ENCODE measurements at places on chromosomes 1 and 21.

DNA sequence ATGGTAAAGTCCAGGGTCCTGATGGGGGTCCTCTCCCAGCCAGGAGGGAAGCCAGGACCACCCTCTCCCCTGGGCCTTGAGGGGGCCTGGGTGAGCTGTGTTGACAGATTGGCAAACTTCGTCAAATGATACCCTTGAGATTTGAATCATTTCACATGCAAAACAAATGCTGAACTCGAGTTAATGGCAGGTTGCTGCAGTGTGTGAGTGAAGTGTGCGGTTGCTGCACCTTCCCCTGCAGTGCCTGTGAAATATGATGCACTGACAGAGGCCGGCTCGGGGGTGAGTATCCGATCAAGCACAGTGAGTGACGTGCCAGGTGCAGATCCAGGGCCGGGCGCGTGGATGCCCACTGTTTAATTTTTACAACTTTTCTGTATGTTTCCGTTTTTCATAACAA is 5.7 kb upstream of the KRTAP12-1 start:
- DNase-seq, result no peak

DNA sequence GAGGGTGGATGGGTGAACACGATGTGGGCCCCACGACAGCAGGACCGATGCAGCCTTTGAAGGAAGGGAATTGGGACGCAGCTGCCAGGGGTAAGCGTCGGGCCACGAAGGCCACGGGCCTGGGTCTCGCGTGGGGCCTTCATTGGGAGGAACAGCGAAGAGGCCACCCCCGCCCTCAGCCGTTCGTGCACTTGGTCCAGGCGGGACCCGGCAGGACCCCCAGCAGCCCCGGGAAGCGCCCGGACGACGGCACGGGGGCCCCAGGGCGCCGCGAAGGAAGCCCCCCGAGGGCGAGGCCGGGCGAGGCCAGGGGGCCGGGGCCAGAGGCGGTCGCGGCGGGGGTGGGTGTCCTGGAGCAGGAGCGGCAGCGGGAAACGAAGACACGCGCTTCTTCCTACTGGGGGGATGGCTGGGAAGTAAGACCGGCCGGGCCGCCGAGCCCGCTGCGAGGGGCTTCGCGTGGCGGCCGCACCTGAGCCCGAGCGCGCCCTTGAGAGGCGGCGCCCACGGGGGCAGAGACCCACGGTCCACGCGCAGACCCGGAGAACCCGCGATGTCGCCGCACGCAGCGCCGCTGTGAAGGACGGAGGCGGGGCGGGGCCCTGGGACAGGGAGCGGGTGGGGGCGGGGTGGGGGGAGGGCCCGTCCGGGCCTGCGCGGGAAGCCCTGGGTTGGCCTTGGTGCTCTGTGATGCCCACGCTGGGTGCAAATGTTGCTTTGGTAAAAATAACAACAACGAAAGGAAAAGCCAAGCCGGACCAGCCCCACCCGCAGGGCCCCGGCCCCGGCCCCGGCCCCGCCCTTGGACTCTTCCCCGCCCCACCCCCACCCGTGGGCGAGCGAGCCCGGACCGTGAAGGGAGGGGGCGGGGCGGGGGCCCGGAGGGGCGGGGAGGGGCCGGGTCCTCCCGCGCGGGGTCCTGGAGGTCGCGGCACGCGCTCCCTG is 56.0 kb upstream of the ADARB1 start:
- no peak for DNase-seq

GRCh38 chr1:25068316-25068715 is 138.2 kb upstream of the RUNX3 start:
- no peak for DNase-seq

- no peak for DNase-seq
These were observed 14.3 kb downstream of the LEPR start for GRCh38 chr1:65434760-65435159.

GRCh38 chr1:156259805-156260204 is 11.9 kb upstream of the PAQR6 start:
- DNase-seq, result no peak

GRCh38 chr1:175675017-175675416 is 68.4 kb downstream of the TNR start:
- DNase-seq, result no peak
